ENCODE measurements at places on chromosomes 13 and 19.

- no peak for DNase-seq
Measured at GRCh38 chr13:26998292-26998691, 173.3 kb downstream of the USP12 start.

DNA sequence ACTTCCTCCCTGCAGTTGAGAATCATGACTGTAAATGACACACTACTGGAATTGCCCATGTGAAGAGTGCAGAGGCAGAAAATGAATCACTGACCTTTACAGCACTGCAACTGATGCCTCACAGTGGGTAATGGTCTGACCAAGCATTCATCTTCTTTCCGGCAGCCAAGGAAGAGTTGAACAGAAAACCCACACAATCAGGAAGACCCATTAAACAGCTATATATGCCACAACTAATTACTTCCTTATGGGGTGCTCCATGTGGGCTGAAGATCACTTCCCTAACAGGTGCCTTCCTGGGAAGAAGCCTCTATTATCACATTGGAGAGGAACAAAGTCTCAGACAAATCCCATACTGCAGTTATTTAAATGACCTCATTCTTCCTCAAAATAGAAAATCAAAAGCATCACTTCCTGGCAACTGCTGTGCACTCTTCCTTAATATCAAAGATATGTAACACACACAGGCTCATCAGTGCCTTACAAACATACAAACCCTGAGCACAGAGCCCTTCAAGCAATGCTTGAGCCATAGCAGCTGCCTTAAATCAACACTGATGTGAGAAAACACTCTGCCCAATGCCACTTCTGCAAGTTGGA, 45.8 kb downstream of the RUBCNL start:
- DNase-seq = no peak

DNA sequence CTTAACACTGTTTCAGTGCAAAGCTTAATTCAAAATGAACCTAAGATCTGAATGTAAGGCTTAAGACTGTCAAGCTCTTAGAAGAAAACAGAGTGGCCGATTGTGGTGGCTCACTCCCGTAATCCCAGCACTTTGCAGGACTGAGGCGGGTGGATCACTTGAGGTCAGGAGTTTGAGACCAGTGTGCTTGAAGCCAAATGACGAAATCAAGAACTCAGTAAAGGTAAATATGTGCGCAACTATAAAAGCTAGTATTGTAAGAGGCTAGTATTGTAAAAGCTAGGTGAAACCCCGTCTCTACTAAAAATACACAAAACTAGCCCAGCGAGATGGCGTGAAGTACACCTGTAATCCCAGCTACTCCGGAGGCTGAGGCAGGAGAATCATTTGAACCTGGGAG, 12.7 kb downstream of the ATP4B start:
- no peak for DNase-seq

DNA sequence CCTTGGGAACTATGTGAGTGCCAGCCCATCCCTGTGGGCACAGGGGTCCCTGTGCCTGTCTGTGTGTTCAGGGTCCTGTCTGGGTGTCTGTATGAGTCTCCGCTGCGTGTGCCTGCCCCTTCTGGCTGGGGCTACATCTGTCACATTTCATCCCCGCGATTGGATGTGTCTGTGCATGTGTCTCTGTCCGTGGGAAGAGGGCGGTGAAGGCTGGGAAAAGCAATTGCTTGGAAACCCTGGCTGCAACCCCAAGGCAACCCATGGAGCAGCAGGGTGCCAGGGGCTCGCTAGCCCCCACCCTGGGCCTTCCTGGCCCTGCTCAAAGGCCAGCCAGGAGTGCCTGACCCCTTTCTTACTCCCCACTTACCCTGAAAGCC, 1.4 kb downstream of the MAG start:
- DNase-seq = no peak

GRCh38 chr19:46101293-46101692, 23.2 kb downstream of the IGFL3 start:
- DNase-seq = no peak

- no peak for DNase-seq
Measured at GRCh38 chr13:79222427-79223205, 183.4 kb downstream of the RBM26 start.

DNA sequence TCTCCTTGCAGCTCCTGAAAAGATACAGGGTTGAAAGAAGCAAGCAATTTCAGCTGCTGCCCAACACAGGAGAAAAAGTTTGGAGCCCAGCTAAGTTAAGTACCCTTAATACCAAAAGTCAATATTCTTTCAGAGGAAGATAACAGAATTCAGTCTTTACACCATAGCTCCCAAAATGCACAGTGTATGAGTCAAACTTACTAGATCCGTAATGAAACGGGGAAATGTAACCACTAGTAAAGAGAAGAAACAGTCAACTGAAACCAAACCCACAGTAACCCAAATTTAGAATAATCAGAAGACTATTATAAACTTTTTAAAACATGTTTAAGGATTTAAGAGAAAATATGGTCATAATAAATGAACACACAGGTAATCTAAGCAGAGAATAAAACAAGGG, 45.2 kb downstream of the SUCLA2 start:
- no peak for DNase-seq

DNA sequence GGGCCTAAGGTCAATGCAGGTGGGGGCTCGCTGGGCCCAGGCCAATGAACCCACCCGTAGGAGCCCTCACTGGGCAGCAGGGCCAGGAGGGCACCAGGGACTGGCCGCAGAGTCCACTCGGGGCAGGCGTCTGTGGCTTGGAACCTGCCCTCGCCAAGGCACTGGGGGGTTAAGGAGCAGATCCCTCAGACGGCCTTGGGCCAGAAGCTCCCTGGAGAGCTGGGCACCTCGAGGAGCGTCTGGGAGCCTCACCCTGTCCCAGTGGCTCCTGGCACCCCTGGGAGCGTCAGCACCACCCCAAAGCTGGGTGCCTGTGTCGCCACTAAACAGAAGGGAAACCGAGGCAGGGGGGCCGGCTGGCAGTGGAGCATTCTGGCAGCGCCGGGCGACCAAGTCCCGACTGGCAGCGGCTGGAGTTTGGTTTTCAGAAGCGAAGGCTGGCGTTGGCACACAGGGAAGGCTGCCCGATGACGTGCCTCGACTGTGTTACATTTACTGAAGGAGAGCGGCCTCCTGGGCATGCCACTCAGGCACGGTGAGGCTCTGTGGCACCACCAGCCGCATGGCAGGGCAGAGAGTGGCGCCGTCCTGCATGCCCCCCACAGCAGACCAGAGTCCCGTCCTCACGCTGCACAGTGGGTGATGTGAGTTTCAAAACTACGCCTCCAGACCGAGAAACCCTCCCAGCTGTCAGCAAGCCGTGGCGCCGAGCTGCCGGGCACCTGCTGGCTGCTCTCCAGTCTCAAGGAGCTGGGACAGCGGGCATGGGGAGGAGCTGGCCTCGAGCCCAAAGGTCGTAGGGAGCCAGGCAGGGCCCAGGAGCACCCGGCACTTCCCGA, 9.2 kb upstream of the MEX3D start:
- no peak for DNase-seq

- no peak for DNase-seq
Measured at GRCh38 chr19:19105365-19106055, 32.8 kb downstream of the TMEM161A start.

GRCh38 chr19:56710437-56710836, 38.9 kb upstream of the ZNF835 start:
- DNase-seq = no peak
